Stimulated activated CD4-positive, alpha-beta T cell treated with anti-CD3 and anti-CD28 coated beads, Interleukin-12 subunit alpha, Interleukin-12 subunit beta, amount 100 ng/mL, for 4 hours (primary cell): ENCODE measurements at places on chromosomes 5 and 9.

DNA sequence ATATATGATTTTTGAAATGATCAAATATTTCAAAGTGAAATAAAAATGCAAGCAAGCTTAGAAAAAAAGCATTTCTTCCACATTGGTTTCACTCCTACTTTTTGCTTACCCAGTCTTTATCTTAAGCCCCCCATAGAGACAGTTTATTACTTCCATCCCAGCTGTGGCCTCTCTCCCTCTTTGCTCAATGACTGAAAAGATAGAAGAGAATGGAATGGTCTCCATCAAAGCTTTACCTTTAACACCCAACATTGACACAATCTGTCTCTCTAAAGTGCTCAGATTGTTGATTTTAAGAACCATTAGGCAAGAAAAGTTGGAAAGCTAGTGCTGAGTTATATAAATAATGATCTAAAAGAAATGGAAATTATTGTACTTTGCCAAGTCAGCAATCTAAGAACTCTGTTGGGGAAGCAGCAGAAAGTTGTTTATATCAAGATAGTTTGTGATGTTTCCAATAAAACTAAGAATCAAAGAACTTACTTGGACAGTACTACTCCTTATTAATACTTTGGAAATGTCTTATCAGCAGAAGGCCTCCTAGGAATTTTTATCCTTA, 277.5 kb upstream of the NREP start:
- no peak for DNase-seq

DNA sequence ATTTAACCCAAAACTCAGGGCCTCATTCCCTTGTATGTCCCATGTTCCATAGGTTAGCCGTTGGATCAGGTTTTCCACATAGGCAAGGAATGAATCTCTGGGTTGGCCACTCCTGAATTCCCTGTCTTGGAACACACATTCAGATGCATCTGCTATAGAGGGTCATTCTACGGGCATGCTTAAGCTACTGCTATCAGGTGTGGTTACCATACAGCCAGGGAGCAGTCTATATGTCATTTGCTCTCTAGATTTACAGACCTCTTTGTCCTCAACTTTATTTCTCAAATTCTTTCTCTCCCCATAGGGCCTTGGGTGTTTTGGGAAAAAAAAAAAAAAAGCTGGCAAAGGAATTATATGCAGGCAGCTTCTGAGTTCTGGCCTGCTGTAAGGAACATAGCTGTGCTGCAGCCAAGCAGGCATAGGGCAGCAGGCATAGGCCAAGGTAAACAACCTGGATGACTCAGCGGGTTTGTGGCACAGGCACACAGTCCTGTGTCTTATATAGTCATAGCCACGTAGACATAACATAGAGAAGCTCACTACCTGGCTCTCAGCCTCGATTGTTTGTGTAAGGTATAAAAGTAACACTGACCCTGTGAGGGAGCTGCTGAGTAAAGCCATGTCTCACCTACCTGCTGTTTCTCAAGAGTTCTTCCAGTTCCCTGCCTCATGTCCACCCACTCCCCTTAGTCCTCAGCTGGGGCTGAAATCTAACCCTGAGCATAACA, 141.5 kb downstream of the OSTF1 start:
- DNase-seq, result no peak

DNA sequence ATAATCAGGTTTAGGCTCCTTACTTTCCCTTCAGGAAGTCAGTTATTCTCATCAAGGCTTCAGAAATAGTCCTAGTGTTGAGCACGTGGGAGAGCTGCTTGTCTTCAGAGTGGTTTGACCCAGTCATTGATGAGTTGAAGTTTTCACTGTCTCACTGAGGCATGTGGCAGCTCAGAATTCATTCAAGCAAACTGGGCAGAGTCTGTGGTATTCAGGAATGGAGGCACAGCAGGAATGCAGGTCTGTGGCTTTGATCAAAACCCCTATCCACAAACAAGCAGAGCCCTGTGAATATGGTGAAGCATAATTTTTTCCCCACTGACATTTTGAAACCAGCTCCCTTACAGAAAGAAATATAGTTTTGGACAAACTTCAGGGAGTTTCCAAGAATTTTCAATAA, 207.3 kb downstream of the CD180 start:
- DNase-seq, result no peak

DNA sequence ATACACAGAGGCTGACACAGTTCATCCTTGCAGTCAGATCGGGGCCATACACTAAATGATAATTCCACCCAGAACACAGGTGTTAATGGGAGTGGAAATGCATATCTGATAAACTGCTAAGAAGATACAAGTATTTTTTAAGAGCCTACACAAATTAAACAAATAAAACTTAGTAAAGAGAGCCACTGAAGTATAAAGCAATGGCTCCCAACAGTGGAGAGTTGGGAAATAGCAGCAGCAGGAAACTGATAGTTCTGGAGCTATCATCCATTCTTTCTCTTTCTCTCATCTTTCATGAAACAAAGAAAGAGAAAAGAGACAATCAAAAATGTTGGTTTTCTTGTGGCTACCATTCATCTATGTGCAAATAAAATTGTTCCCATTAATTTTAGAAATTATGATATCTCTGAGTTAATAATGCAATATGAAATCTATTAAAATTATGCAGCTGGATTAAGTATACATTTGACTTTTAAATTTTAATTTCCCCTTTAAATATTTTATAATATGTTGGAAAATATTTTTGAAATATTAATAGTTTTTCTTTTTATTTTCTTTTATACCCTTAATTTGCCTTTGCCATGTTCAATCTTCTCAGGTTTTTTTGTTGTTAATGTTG, 120.8 kb downstream of the EMB start:
- no peak for DNase-seq
